ENCODE measurements at places on chromosomes 3 and 15.

DNA sequence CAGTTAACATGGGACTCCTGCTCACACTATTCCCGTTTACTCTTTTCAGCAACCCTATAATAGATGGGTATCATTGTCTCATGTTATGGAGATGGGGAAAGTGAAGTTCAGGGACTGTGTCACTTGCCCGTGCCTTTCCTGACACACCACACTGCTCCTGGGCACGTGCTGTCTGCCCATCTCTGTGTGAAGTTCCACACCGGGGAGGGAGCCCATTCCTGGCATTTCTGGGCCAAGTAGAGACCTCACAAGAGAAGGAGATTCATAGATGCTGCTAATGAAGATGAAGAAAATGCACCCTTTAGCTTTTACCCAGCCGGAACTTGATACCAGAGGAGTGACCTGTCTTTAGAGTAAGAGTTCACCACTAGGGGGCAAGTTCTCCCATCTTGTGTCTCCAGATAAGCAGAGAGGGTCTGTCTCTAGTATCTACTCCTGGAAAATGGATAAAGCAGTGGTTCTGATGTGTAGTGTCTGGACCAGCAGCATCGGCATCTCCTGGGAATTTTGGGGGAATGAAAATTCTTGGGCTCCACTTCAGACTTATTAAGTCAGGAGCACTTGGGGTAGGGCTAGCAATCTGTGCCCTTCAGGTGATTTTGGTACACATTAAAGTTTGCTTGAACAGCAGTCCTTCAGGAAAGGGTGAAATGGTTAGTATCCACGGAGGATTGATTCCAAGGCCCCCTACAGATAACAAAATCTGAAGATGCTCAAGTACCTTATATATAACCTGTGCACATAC is 2.0 kb upstream of the TOPBP1 start:
- peak; percentile 31 for DNase-seq

GRCh38 chr3:4582624-4583023 is 89.5 kb downstream of the ITPR1 start:
- no peak for DNase-seq

GRCh38 chr3:177822681-177823096 is 625.4 kb upstream of the TBL1XR1 start:
- DNase-seq, result no peak

- peak; percentile 12 for DNase-seq
Observed at GRCh38 chr15:78390826-78391225, 47.2 kb upstream of the IREB2 start.

DNA sequence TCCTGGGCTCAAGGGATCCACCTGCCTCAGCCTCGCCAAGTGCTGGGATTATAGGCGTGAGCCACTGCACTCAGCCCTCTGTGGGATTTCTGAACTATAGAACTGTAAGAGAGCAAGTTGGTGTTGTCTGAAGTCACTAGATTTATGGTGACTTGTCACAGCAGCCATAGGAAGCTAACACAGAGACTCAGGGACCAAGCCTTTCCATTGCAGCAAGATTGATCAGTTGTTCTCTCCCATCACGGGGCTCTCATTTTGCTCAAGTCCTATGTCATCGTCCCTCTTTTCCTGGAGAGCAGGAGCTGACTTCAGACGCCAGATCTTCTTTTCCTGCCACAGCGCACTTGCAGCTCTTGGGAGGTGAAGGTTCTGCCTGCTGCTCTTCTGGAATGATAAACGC is 61.0 kb downstream of the APBA2 start:
- no peak for DNase-seq

DNA sequence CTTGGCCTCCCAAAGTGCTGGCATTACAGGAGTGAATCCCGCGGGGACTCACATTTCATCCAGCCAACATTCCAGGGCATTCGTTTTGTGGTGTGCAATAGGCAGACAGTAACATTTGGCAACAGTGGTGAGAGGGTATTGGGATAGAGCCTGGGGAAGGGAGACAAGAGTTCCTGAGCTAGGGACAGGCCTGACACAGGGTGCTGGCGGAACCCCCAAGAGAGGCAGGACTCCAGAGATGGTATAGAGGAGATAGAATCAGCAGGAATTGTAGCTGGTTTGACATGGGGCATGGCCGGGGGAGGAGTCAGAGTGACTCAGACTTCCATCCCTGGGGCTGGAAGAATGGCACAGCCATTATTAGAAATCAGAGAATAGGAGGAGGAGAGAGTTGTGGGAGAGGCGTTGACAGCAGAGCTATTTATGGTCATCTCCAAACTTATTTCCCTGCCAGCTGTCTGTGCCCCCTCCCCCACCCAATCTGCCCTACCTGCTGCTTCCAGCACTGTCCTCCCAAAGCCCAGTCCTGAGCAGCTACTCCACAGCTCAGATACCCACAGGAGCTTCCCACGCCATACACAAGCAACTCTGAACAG is 4.4 kb upstream of the IDH2 start:
- DNase-seq, result no peak

Data from left hindlimb (tissue), 1 donor.